ENCODE measurements at places on chromosomes 12 and 14.

- no peak for DNase-seq
Measured at GRCh38 chr12:69298947-69299346, 49.2 kb upstream of the LYZ start.

DNA sequence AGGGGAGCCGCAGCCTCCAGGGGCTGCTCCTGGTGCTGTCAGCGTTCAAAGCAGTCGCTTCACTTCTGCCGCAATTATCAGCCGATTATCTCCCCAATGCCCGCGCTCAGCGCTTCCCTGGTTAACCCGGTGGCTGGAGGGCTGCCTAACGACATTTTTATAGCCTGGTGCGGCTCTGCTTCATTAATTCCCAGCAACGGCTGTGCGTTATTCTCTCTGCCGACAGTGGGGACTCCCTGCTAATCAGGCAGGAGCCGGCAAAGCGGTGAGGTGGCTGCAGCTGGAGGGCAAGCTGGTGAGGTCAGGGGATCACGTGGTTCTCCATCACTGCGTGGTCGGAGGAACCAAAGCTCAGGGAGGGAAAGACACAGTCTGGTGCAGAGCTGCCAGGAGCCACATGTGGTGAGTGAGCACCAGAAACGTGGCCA is 62.9 kb downstream of the GLRX5 start:
- no peak for DNase-seq

GRCh38 chr12:124307556-124307825 is 12.6 kb downstream of the RFLNA start:
- DNase-seq, result no peak

DNA sequence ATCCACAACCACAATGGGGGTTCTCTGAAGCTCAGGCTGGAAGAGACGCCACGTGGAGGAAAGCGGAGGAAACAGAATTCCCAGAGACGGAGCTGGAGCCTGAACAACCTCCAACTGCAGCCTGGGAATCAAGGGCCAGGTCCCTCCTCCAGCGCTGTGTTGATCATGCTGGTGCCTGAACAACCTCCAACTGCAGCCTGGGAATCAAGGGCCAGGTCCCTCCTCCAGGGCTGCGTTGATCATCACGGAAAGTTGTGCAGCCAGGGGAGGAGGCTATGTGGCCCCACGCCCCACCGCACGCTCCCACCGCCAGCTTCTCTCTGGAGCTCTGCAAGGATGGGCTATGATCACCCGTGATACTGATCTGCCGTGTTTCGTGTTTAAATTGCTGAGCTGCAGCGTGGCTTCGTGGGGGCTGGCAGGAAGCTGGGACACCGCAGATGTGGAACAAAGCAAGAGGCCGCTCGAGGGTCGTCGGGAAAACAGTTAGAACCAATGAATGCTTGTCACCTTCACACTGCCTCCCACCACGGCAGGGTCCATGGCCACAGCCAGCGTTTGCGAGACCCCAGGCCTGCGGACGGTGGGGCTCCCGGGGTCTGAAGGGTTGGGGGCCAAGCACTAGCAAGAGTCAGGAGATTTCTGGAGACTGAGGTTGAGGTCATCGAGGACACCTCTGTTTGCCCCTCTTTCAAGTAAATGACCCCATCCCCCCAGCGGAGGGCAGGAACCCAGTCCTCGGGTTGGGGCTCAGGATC is 51.8 kb upstream of the FBRSL1 start:
- no peak for DNase-seq

- DNase-seq, result no peak
Measured at GRCh38 chr14:82667501-82667900, 1133.8 kb upstream of the SEL1L start.

DNA sequence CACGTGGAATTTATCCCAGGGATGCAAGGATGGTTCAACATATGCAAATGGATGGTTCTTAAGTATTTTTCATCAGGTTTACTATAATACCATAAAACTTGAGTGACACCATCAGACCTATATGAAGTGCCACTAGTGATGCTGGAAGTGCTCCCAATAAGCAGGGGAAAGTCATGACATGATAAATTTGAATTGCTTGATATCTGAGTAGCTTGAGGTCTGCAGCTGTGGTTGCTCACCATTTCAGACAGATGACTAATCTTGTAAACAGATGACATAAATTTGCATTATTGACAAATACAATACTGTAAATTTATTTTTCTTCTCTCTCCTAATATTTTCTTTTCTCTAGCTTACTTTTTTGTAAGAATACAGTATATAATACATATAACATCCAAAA is 13.7 kb upstream of the PRPF39 start:
- no peak for DNase-seq

DNA sequence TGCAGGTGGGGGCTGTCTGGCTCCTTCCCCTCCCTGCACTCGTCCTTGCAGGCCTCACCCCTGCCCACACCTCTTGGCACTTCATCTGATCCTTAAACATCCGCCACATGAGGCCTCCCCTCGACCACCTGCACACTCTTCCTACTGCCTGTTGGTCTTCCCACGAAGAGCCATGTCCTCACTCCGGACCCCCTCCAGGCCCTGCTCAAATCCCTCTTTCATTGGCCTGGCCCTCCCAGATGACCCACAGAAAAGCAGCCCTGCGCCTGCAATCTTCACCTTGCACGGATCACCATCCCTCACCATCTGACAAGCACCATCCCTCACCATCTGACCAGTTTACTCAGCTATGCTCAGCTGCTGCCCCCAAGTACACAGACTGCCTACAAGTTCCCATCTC is 193.6 kb downstream of the BCL11B start:
- DNase-seq, result no peak

DNA sequence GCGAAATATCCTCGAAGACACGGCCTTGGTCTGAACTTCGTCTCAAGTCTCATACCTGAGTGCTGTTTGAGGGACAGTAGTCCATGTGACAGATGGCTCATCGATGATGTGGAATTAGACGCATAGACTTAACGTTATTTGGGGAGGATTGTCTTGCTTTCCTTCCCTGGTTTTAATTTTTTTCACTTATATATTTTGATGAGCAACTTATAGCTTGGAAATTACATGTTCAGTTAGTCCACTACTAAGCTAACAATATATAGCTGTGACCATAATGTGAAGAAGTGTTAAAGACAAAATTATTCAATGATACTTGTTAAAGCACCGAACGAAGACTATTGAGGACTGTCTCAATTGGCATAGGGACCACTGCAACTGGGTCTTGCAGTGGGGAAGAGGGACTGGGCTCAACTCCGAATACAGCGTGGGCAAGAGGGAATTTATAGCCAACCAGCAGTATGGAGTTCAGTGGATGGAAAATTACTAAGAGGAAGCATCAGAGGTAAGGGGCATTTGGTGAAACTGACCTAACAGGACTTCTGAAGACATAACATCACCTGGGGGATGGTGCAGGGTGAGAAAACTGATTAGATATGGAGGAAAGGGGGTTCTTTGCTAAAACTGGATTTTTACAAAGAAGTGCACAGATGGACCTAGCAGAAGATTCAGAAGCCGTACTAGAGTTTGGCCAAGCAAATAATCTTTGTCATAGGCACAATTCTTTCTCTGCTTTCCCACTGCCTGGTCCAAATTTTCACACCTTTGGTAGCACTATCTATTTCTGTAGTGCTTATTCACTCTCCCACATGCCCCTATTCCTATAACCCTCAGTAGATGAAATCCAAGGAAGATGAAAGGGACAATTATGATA is 910 bp upstream of the TM7SF3 start:
- DNase-seq, result no peak

- no peak for DNase-seq
Measured at GRCh38 chr12:87952850-87953249, 76.4 kb downstream of the C12orf50 start.

- DNase-seq, result no peak
Measured at GRCh38 chr12:27852742-27853141, 72.7 kb upstream of the MANSC4 start.

DNA sequence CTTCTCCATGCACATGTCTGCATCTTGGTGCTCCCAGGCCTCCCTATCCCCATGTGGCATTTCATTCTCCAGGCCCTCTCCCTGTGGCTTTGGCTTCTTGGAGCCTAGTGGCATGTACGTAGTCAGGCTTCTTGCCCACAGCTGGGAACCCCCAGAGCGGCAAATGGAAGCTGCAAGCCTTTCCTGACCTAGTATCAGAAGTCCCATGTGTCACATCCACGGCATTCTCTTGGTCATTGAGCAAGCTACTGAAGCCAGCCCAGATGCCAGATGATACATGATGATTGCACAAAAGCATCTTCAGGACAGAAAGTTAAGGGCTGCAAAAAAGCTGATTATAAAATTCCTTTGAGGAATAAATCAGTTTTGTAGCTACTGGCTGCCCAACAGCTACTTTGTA is 154.9 kb downstream of the PELI2 start:
- DNase-seq, result no peak

DNA sequence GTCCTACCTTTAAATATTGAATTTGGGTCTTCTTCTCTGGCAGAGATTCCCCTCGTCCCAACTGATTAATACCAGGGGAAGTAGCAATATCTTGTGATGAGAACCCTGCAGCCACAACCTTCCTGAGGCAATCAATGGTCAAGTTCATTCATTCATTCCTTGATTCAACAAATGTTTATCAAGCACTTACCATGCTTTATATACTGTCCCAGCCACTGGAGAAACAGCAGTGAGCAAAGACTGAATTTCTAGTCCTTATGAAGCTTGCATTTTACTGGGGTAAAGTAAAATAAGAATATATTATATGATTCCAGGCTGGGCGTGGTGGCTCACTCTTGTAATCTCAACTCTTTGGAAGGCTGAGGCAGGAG is 300 bp upstream of the GIT2 start:
- no peak for DNase-seq

- DNase-seq, result peak; percentile 32
Measured at GRCh38 chr12:101951002-101951670, 73.8 kb downstream of the DRAM1 start.

GRCh38 chr12:109458771-109459208 is 18.3 kb downstream of the KCTD10 start:
- no peak for DNase-seq

- DNase-seq, result no peak
Measured at GRCh38 chr12:70507442-70507841, 129.8 kb downstream of the PTPRB start.

GRCh38 chr14:77158175-77158881 is 16.7 kb upstream of the ZDHHC22 start:
- DNase-seq, result no peak

GRCh38 chr12:57813971-57814772 is 4.4 kb downstream of the AVIL start:
- no peak for DNase-seq

GRCh38 chr14:103581206-103581605 is 18.4 kb downstream of the COA8 start:
- no peak for DNase-seq

GRCh38 chr12:26283617-26284016 is 88.2 kb downstream of the SSPN start:
- no peak for DNase-seq

DNA sequence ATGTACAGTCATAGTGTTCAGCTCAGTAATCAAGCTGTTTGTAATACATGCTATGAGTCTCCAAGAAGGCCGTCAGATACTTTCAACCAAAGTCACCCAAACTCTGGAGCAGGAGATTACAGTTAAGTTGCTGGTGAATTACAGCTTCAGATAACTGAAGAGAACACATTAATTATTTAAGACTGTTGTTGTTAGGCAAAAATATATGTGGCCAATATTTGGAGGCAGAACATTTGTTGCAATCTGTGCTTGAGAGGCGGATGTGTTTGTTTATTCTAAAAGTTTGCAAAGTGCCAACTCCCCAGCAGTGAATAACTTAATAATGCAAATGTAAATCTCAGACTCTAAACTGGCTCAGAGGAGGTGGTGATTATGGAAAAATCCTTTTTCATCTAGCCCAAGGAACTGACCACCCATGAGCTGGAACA is 300.7 kb upstream of the TBX3 start:
- DNase-seq, result no peak

DNA sequence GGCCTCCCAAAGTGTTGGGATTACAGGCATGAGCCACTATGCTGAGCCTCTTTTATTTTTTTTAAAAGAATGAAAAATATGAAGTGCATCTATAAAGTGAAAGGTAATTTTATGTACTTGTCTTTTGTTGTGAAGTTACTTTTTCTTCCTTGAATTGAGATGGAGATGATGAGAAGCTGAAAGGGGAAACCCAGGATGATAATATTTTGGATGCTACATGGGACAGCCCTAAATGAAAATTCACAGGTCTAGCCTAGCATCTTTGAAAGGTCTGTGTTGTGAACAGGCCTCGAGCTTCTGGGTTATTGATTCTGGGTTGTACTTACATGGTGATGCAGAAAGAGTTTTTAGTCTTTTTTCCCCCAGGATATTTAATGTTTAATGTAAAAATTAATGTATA is 14.6 kb downstream of the DIP2B start:
- no peak for DNase-seq

GRCh38 chr14:66496911-66497310 is 10.7 kb downstream of the CCDC196 start:
- DNase-seq, result no peak

DNA sequence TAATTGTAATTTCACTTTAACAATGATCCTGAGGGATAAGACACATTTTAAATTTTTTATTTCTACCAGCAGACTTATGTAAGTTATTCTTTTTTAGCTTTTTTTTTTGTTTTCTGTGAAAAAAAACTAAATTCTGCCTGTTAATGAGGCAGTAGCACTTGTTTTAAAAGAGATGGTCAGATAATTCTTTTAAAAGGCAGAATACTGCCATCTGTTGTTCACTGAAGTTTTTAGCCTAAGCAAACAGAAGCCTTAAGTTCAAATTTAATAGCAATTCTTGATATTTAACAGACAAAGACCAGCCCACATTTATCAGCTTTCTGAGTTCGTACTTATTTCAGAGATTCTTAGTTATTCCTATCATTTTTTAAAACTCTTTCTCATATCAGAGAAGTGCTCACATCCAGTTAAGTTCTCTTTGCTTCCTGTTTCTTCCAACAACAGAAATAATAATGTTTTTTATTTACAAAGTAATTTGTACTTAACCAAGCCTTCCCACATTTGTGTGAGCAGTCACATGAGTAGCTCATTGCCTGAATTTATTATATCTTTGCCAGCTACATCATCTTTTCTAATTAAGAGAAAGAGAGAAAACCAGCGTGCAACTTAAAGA is 93.4 kb upstream of the SLCO1C1 start:
- DNase-seq, result no peak

DNA sequence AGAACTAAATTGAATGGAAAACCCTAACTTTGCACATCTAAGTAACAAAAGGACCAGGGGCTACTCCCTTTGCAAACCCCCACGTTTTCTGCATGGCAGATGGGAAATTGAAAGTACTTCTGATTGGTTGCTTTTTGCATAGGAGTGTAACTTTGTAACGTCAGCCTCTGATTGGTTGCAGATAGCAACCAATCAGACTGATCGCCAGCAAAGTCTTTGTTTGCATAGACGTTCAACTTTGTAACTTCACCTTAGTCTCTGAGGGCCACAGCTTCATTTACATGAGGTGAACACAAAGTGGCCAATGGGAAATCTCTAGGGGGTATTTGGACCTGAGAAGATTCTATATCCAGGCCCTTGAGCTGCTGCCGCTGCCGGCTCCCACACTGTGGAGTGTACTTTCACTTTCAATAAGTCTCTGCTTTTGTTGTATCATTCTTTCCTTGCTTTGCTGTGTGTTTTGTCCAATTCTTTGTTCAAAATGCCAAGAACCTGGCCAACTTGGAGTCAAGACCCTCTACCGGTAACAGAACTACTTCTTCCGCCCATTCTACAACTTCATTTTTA is 102.5 kb upstream of the PRICKLE1 start:
- no peak for DNase-seq
